ENCODE measurements at places on chromosomes 16 and 17. TPM values are rescaled to one million over a fixed set of nuclear protein-coding genes. Genes with fewer than 3 reads are reported as not detected.

The MATCAP1 gene
- 19.1 TPM for total RNA-seq

DNA sequence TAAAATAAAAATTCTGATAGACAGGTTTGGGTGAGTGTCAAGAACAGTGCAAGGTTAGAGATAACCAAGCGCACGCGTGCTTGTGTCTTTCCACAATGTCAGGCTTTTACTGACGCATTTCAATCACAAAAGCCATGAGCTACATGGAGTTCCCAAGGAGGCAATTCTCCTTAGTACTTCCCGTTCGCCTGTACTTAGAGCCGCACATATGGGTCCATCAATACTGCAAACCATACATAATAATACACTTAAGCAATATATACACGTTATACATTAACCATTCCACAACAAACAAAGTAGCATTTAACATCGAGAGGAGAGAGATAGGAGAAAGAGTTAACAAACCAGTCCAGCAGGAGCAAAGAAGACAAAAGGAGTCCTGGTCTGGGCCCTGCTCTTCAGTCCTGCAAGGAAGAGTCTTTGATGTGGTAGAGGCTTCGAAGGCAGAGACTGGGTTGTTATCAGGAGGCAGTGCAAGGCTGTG, 11.9 kb upstream of the GPRC5C start:
- no peak for DNase-seq

The HOXB1 gene
- total RNA-seq, result not detected

DNA sequence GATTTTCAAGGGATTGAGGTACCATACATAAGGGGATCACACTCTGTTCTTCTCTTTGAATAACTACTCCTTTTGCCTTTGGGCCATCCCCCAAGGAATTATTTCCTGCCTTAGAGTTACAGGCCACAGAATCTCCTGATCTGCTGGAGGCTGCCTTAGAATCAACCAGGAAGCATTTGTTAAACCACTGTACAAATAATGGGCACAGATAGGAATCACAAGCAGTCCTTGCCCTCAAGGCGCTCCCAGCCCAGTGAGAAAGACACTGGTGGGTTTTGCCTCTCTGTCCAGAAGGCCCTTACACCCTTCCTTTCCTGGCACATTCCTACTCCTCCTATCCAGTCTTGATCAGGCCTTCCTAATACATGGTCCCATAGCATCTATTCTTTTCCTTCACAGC, 45.9 kb downstream of the MRTFB start:
- no peak for DNase-seq

The BIRC5 gene
- 170 TPM for total RNA-seq
